ENCODE measurements at places on chromosomes 4 and X.

GRCh38 chrX:107675823-107676555 is 47.7 kb downstream of the PRPS1 start:
- no peak for DNase-seq

- no peak for DNase-seq
Observed at GRCh38 chrX:40504801-40505605, 75.8 kb upstream of the ATP6AP2 start.

- DNase-seq = no peak
Observed at GRCh38 chr4:36772154-36772516, 472.4 kb upstream of the NWD2 start.

GRCh38 chr4:123573866-123574508 is 177.4 kb downstream of the SPRY1 start:
- DNase-seq = no peak

- DNase-seq = no peak
Observed at GRCh38 chrX:12480956-12481355, 310.3 kb upstream of the PRPS2 start.

GRCh38 chr4:84944947-84945346 is 21.5 kb downstream of the WDFY3 start:
- DNase-seq = no peak

DNA sequence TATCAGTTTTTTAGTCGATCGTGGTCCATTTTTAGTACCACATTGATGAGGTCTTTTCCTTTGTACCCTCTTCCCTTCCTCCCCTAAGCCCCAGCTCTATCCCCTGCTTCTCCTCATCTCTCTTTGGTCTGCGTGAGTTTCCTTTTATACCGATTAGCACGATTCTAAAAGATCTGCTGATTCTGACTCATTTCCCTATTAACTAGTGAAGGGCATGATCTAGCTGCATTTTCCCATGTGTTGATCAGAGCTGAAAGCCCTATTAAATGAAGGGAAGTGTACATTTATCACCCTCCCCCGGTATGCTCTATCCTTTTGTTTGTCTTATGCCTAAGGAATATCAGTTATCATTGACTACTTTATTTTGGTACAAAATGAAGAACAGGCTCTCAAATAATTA is 181.7 kb upstream of the NPY2R start:
- no peak for DNase-seq

- DNase-seq = no peak
Observed at GRCh38 chr4:161442921-161443320, 720.9 kb downstream of the FSTL5 start.

- DNase-seq = no peak
Observed at GRCh38 chr4:161457311-161457710, 706.5 kb downstream of the FSTL5 start.

GRCh38 chr4:141804836-141805235 is 168.5 kb downstream of the IL15 start:
- DNase-seq = no peak

DNA sequence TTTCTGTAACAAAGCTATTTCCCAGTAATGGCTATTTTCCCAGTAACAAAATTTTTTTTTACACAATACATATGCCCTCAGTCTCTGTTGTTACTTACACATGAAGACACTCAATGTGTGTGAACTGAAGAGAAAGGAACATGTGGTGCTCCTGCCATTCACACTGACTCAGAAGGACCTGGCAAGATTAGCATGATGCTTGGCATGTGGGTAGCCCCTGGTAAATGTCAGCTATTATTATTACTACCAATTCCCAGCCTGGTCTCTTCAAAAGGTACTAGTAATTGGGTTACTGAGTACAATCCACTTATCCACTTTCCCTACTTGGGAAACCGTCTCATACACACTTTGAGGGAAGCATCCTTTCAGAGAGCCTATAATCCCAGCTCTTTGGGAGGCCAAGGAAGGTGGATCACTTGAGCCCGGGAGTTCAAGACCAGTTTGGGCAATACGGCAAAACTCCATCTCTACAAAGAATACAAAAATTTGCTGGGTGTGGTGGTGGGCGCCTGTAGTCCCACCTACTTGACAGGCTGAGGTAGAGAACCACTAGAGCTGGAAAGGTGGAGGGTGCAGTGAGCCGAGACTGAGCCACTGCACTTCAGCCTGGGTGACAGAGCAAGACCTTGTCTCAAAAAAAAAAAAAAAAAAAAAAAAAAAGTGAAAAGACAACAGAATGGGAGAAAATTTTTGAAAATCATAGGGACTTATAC is 14.6 kb downstream of the RBBP7 start:
- DNase-seq = no peak

DNA sequence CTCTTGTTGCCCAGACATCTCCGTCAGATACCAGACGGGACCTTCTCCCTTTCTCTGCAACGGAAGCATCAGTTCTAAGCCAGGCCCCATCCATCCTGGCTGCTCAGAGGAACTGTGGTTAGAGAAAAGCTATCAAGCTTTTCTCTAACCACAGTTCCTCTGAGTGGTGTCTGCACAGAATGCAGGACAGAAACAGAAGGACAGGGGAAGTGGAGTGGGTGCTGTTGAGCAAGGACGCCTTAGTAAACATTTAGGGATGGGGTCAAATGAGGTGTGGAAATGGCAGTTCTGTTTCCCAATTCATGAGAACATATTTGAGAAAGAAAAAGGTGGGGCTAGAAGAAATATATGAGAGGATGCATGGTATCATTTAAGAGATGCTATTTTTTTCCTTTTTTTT is 283.8 kb downstream of the CRLF2 start:
- no peak for DNase-seq

- no peak for DNase-seq
Observed at GRCh38 chr4:138804711-138805110, 210.9 kb upstream of the NOCT start.

GRCh38 chr4:25970691-25971432 is 56.8 kb downstream of the SMIM20 start:
- no peak for DNase-seq

GRCh38 chr4:151403656-151404055 is 5.3 kb upstream of the FHIP1A start:
- DNase-seq = no peak

DNA sequence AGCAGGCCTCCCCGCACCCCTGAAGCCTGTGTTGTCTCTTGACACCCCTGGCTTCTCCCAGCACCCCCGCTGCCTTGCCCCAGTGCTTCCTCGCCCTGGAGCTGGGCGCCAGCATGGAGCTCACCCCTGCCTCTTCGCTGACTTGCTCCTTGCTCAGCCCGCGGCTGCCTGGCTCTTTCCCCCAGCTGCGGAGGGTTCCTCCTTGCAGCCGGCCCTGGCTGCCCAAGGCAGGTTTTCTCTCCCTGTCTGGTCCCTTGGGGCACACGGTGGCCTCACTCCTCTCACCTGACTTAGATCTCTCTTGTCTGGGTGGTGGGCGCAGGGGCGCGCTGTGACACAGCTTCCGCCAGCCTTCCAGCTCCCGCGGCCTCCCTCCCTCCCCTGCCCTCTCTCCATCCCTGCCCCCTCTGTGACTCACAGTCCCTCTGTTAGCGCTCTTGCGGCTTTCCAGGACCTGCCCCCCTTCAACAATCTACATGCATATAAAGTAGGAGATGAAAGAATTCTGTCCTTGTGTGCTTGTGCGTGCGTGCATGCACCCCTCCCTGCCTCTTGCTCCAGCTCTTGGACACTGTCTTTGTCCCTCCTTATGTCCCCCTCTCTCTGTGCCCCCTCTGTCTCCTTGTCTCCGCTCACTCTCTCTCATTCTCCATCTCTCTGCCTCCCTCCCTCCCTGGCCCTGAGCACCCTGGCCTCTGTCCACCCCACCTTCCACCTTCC is 2.2 kb downstream of the PLXNB3 start:
- peak; percentile 18 for DNase-seq

GRCh38 chr4:128162434-128162833 is 101.3 kb downstream of the LARP1B start:
- DNase-seq = no peak

Data from stimulated activated CD8-positive, alpha-beta memory T cell treated with anti-CD3 and anti-CD28 coated beads, Interleukin-12 subunit alpha, Interleukin-12 subunit beta, amount 100 ng/mL, for 4 hours (primary cell).